ENCODE measurements at places on chromosomes 1 and 21. TPM values are rescaled to one million over a fixed set of nuclear protein-coding genes. Genes with fewer than 3 reads are reported as not detected.

GRCh38 chr1:149896575-149896974 lies 2.8 kb upstream of the BOLA1 start:
- peaks cover 11% of the 10 kb centered on the region for H3K4me1 ChIP-seq
- H3K27me3 ChIP-seq, result no peaks in the 10 kb centered on the region
- no peak overlapping the region for H3K27ac ChIP-seq
- DNase-seq, result no peak
- H3K4me3 ChIP-seq, result no peak overlapping the region

Gene PGLYRP4
- total RNA-seq, result not detected

GRCh38 chr21:41217671-41218385 lies 49.9 kb downstream of the BACE2 start:
- H3K27me3 ChIP-seq, result no peaks in the 10 kb centered on the region
- H3K36me3 ChIP-seq, result no peaks in the 10 kb centered on the region
- peak; percentile 79 for DNase-seq
- peaks cover 4% of the 10 kb centered on the region for H3K4me1 ChIP-seq
- H3K4me3 ChIP-seq, result no peak overlapping the region
- peak overlapping the region; percentile 43 for H3K27ac ChIP-seq

GRCh38 chr1:79037085-79037484 lies 30.6 kb upstream of the ADGRL4 start:
- no peak for DNase-seq
- H3K36me3 ChIP-seq, result no peaks in the 10 kb centered on the region
- H3K4me1 ChIP-seq, result no peaks in the 10 kb centered on the region
- H3K4me3 ChIP-seq, result no peak overlapping the region
- H3K27ac ChIP-seq, result no peak overlapping the region

DNA sequence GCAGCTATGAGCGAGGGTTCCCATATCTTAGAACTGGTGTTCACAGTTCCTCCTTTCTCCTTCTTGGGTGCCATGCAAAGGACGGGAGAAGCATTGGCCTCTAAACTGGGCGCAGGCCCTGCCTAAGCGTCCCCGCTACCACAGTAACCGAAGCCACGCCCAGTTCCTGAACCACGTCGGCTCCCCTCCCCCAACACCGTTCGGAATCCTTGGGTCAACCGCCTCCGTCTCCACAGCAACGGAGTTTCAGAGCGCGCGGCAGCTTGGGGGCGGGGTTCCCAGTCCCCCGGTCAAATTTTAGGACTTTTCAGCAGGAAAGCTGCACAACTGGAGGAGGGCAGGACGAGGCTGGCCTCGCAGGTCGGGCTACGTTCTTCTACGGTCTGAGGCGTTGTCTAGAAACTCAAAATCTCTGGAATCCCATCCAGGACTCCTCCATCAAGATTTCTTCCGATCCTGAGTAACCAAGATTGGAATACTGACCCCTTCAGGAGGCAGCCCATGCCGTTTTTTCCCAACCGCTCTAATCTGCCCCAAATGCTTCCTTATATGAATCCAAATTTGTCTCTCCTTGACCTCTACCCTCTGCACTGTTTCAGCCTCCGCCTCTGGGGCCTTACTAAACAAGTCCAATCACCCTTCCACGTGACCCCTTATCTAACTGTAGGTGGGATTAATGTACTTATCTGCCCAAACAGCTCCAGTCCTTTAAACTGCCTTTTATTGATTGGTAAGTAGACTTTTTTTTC lies at the start of gene SPAG17:
Gene SPAG17 (minus strand): TSS at position 145 of the 749 bp plus-strand sequence. CDS start 71 bp downstream, at position 74.
- H3K27me3 ChIP-seq, result no peaks in the 10 kb centered on the region
- H3K4me3 ChIP-seq, result peak within 1 kb of the TSS; percentile 62
- no peaks in the 10 kb centered on the region for H3K4me1 ChIP-seq
- peak; percentile 51 for DNase-seq
- H3K36me3 ChIP-seq, result no peaks in the 10 kb centered on the region

GRCh38 chr21:16569679-16570078 lies 839.9 kb downstream of the USP25 start:
- no peaks in the 10 kb centered on the region for H3K36me3 ChIP-seq
- peaks cover 34% of the 10 kb centered on the region for H3K4me1 ChIP-seq
- no peak overlapping the region for H3K4me3 ChIP-seq
- peak; percentile 78 for DNase-seq
- H3K27ac ChIP-seq, result peak overlapping the region; percentile 52

DNA sequence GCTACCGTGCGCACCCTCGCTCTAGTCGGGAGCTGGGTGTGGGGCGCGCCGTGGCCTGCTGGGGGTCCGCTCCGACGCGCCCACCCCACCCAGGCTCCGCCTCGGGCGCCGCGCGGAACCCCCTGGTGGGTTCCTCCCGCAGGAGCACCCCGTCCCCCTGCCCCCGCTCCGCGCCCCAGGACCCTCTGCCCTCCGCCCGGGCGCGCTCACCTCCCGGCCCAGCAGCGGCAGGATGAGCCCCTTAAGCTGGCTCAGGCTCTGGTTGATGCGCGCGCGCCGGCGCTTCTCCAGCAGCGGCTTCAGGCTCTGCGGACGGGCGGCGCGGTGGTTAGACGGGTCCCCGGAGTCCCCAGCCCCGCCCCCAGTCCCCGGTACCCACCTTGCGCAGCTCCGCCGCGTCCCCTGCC lies 319 bp downstream of the HES2 start:
- no peak overlapping the region for H3K4me3 ChIP-seq
- H3K36me3 ChIP-seq, result no peaks in the 10 kb centered on the region
- peaks cover 27% of the 10 kb centered on the region for H3K4me1 ChIP-seq
- H3K27ac ChIP-seq, result no peak overlapping the region
- DNase-seq, result no peak

GRCh38 chr1:232553809-232554208 lies 76.1 kb downstream of the SIPA1L2 start:
- no peaks in the 10 kb centered on the region for H3K36me3 ChIP-seq
- H3K27me3 ChIP-seq, result no peaks in the 10 kb centered on the region
- H3K4me3 ChIP-seq, result peak overlapping the region; percentile 5

DNA sequence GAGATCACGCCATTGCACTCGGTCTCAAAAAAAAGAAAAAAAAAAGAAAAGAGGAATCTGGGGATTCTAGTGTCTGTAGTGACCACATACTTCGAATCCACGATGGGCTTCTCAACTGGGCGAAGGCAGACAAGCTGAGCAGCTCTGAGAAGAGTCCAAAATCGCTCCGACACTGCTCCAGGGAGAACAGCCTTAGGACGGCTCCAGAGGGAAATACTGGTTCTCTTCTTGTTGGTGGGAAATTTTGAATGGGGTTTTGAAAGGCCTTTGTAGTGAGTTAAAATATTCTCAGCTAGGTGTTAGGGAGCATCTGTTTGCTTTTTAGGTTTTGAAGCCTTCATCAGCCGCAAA lies 18.3 kb upstream of the HJV start:
- no peaks in the 10 kb centered on the region for H3K27me3 ChIP-seq
- peaks cover 5% of the 10 kb centered on the region for H3K4me1 ChIP-seq
- no peak for DNase-seq
- H3K27ac ChIP-seq, result no peak overlapping the region
- H3K36me3 ChIP-seq, result no peaks in the 10 kb centered on the region

Gene RIMS3
- 4.3 TPM for total RNA-seq

DNA sequence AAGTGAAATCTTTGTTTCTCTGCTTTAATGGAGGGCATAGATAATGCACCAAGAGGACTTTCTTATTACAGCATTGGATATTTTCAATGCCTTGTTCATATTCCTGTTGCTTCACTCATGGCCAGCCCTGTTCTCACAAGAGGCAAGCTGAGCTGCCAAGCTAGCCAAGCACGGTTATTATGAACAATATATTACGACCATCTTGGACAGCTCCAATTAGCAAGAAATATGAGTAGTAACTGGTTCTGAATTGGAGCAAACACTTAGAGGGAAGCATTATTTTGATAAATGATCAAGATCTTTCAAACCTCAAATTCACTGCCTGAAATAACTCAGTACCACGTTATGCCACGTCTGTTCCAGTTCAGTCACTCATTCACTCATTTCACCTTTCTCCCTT lies 159.8 kb downstream of the SETD4 start:
- H3K36me3 ChIP-seq, result no peaks in the 10 kb centered on the region
- no peak overlapping the region for H3K27ac ChIP-seq
- peaks cover 6% of the 10 kb centered on the region for H3K27me3 ChIP-seq
- DNase-seq, result no peak
- H3K4me3 ChIP-seq, result no peak overlapping the region

DNA sequence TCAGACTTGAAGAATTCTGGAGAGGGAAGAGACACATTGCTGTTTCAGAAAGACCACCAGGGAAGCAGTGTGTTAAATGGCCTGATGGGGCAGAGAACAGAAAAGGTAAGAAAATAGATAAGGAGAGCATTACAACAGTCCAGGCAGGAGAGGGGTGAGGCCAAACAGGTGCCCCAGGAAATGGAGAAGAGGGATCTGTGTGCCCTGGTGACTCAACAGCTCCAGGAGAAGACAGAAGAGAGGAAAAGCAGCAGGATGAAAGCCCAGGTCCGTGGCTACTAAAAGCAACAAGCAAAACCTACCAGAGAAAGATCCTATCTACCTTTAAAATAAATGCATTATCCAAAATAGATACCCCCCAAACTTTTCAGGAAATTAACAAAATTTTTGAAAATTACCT lies 9.2 kb downstream of the TP53BP2 start:
- H3K27me3 ChIP-seq, result no peaks in the 10 kb centered on the region
- H3K27ac ChIP-seq, result no peak overlapping the region
- peaks cover 28% of the 10 kb centered on the region for H3K4me1 ChIP-seq

Gene LAPTM5
- 0.77 TPM for total RNA-seq

DNA sequence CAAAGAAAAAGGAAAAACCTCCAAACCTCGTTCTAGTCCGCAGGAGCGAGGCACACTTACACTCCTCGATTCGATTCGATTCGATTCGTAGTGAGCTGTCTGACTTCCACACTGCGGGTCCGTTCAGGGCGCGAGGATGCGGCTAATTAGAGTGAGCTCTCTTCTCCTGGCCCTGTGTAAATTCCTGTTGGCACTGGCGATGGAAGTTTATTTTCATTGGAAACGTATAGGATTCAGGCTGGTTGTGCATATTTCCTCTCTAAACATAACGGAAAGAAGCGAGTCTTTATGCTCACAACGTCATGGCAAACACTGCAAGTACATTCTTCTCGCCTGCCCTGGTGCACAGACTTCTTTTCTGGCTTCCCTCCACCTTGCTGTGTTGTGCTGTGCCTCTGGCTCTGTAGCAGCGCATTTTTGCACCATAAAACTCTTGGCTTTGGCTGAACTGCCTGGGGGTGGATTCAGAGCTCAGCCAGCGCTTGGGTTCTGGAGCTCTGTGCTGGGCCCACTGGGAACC lies 2.7 kb downstream of the HUNK start:
- H3K4me3 ChIP-seq, result no peak overlapping the region
- peaks cover 38% of the 10 kb centered on the region for H3K27me3 ChIP-seq
- H3K4me1 ChIP-seq, result no peaks in the 10 kb centered on the region
- no peak overlapping the region for H3K27ac ChIP-seq
- no peaks in the 10 kb centered on the region for H3K36me3 ChIP-seq

DNA sequence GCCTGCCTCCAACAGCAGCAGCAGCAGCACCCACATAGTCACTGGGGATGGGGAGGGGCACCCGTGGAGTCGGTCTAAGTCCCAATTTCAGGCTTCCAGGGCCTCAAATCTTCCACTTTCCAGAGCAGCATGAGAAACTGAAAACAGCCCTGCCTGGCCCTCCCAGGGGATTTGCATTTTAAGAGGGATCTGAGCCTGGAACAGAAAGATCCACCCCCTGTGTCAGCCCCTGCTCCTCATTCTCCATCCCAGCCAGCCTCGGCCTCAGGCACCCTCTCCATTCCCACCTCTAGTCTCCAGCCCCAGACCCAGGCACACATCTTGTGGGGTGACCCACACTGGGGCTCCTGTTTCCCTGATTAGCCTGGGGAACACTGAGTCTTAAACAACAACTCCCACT lies 51.8 kb downstream of the FBXO2 start:
- no peaks in the 10 kb centered on the region for H3K4me1 ChIP-seq
- no peaks in the 10 kb centered on the region for H3K36me3 ChIP-seq
- H3K27me3 ChIP-seq, result peaks cover 5% of the 10 kb centered on the region

DNA sequence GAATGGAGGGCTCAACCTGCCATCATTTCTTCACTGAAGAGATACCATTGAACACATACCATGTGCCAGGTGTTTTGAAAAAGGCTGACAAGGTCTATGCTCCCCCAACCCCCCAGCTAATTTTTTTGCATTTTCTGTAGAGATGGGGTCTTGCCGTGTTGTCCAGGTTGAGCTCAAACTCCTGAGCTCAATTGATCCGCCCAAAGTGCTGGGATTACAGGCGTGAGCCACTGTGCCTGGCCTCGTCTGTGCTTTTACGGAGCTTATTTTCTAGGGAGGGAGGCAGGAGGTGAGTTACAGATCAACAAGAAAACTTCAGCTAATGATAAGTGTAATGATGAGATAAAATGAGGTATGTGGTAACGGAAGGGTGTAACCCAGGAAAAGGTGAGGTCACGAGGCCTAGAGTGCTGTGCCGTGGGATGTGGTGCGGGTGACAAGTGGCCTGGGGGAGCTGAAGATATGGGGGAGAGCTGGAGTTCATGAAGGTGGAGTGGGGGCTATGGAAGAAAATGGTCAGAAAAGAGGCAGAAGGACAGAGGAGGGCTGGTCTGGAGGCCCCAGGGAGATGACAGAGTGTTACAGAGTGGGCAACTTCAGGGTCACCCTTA lies 28.2 kb downstream of the FAAH start:
- no peaks in the 10 kb centered on the region for H3K4me1 ChIP-seq
- H3K4me3 ChIP-seq, result no peak overlapping the region
- H3K27me3 ChIP-seq, result peaks cover 5% of the 10 kb centered on the region
- DNase-seq, result no peak
- H3K36me3 ChIP-seq, result no peaks in the 10 kb centered on the region

Gene RERE
- total RNA-seq, result 124 TPM

Gene SLC1A7
- not detected for total RNA-seq

DNA sequence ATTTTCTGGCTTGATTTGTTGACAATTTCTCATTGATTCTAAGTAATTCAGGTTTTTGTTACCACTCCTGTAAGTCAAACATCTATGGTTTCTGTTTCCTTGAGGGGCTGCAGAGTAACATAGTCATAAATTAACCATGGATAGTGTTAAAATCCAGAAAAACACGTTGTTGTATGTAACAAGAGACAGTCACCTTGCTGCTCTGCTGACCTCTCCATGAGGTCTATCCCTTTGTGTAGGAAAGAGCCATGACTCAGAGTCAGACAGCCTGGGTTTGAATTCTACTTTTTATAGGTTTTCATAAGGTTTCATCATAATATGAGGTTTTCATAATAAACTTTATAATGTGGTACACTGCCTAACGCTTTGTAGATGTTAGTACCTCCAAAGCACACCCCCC lies 27.6 kb upstream of the NBL1 start:
- DNase-seq, result no peak
- no peak overlapping the region for H3K27ac ChIP-seq
- H3K4me3 ChIP-seq, result no peak overlapping the region

Gene FRRS1
- 4.5 TPM for total RNA-seq

Gene VTCN1
- total RNA-seq, result 1.3 TPM

DNA sequence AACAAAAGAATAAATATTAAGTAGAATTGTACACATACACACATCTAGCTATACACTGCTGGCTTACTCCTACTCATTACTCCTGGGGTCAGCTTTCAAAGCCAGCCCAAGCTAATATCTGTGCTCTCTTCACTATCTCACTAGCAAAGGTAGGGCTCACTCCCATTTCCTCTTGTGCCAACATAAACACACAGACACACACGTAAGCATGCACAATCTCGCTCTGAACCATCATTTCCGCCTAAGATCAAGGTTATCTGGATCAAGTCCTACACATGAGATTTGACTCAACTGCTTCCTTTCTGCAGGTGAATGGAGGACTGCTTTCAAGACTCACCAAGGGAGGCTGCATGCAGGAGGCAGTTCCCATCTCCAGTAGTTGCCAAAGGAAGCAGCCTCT lies 28.8 kb upstream of the MTMR11 start:
- no peaks in the 10 kb centered on the region for H3K4me1 ChIP-seq
- no peak overlapping the region for H3K4me3 ChIP-seq
- H3K36me3 ChIP-seq, result peaks cover 33% of the 10 kb centered on the region
- no peak overlapping the region for H3K27ac ChIP-seq
- no peak for DNase-seq
- H3K27me3 ChIP-seq, result no peaks in the 10 kb centered on the region

Gene ZCCHC17
- total RNA-seq, result 51.3 TPM
